ENCODE measurements at places on chromosomes 6 and 20.
A peak's percentile ranks its signal among the peaks of the same experiment; 100 is the strongest.

DNA sequence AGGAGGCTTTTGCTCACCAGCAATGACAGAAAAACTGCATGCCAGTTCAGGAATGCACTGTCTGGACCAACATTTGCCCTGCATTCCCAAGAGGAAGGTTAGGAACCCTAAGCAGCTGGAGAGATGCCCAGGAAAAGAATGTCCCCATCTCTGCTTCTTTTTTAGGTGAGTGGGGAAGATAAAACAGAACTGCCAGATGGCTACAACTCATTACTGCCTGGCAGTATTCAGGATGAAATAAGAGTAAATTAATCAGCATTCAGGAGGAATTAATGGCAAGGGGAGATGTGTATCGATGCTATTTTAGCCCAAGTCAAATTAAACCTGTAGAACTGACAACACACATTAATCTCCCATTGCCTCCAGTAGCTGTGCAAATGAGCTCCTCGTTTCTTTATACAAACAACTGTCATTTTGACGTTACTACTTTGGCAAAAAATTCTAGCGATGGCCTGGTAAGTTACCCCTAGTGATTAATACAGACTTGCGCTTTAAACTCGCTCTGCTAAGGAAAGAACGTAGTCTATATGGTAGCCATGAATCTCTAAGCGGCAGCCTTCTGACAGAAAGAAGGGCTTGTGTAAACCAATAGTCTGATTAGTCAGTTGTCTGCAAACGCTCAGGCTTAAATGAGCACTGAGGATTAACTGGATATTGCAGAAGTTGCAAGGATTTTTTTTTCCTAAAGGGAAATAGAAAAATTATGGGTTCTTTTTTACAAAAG lies 16.7 kb upstream of the SMLR1 start:
- DNase-seq: no peak

GRCh38 chr20:46293084-46293483 lies 15.2 kb downstream of the CDH22 start:
- DNase-seq: peak; percentile 25

DNA sequence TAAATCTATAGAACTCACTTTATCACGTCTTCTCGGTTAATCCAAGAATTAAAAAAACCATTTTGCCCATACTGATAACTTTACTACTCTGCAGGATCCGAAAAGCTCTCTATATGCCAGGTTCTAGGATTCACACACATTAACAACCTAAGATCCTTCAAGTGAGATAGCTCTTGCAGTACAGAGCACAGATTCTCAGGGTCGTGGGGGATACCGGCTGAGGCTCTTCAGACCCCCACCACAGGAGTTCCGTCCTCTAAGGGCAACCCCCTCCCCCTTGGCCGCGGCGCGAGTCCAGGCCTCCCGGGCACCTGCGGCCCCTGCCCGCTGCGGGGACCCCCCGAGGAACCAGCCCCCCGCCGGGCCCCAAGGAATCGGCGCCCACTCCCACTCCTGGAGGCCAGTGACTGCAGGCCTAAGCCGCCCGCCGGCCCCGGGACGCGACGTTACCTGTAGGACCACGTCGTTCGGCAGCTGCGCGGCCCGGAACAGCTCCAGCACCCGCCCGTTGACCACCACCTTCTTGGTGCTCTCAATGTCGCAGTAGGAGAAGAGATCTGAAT lies 892 bp downstream of the REPS1 start:
- DNase-seq: peak; percentile 14

DNA sequence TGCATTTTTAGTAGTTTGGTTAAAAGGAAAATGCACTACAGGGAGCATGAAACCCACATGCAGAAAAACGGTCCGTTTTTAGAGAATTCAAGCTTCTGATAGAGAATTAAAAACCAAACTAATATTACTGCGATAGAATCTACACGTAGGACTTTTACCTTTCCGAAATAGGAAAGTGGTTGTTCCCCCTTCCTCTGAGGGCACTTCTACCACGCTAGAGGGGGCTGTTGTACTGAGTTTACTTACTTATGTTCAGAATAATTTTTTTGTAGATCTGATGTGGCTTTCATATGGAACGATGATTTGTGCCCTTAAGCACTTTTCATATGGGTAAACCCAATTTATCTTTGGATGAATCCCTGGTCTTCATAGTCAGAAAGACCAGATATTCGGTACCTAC lies 264.3 kb upstream of the PLN start:
- DNase-seq: peak; percentile 14

DNA sequence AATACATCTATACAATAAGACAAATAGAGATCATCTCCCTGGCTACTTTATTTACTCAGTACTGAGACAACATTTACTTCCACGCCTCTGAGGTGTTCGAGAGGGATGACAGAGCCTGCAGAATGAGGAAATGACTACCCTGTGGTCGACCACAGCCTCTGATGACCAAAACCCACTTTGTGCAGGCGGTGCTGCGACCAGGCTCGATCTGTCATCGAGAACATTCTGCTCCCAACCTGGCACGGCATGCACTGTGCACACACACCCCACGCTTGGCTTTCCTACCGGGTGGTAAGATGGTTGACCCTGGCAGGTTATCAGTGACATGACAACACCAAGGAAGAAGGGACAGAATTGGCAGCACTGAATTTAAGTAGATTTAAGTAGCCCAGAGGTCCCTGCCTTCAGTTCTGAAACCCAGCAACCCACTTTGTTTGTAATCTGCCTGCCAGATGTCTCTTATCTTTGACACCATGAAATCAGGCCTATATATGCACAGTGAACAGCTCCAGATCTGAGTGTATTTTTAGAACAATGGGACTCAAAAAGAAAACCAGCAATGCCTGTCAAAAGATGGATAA lies 42.6 kb downstream of the TTI1 start:
- DNase-seq: no peak

GRCh38 chr20:51198876-51199523 lies 176.1 kb upstream of the KCNG1 start:
- no peak for DNase-seq

GRCh38 chr6:16322666-16323312 lies 84.4 kb downstream of the GMPR start:
- DNase-seq: no peak

DNA sequence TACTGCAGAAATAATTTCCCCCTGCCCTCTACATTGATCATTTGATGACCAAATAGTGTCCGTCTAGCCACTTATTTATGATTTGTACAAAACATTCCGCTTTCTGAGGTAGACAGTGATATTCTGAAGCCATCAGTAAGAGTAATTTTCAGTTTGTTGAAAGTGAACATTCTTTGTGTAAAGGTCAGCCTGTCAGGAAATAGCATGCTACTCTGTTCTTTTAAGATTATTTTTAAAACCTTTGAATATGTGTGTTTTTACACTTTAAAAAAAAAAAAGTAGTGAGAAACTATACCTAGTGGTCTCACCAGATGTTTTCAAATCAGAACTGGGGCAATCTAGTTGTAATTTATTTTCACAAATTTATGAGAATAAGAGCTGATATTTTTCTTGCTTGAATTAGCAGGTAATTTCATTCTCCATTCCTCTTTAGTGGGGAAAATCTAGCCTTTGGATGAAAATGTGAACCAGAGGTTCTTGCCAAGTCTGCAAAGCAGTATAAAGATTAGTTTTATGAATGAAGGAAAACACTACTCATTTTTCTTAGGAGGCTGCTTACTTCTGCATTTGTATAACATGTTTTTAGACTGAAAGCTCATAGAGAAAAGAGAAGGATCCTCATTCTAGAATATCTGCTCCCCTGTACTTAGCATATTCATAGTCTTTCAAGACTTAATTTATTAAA lies 12.1 kb upstream of the REV3L start:
- DNase-seq: no peak

DNA sequence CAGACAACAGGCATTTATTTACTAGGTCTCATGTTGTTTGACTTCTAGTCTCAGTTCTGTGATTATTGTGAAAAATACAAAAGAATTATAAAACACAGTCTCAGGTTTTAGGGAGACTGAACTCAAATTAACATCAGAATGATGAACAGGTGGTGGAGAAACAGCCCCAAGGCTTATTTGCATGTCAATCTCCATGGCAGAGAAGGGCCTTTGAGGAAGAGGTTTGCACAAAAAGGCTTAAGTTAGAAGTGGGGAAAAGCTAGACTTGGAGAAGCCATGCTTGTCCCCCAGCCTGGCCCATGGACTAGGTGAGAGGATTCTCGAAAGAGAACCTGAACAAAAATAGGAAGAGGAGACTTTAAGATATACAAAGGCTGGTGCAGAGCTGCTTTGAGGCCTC lies 183.3 kb downstream of the EDN1 start:
- no peak for DNase-seq

DNA sequence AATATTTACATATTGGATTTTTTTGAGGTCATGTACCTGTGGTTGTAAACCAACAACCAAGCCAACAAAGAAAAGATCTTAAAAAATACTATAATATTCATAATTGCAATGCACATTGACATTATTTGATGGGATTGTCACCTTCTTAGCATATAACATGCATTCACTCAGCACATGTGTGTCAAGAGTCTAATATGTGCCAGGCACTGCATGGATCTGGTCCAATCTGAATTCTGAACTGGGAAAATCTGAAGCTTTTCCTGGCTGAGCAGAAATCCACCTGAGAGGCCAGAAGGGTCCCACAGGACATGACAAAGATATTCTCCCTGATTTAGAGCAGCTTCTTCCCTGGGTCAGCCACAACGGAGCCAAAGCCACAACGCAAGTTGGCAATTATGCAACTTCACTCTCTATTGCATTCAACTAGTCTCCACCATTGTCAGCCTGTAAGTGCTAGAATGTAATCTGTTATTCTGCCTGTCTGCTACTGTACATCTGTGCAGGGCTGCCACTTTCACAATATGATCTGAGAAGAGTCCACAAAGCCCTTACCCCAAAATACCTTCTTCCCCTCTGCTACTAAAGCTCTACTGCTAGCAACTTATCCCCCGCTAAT lies 17.0 kb upstream of the DDO start:
- DNase-seq: no peak

DNA sequence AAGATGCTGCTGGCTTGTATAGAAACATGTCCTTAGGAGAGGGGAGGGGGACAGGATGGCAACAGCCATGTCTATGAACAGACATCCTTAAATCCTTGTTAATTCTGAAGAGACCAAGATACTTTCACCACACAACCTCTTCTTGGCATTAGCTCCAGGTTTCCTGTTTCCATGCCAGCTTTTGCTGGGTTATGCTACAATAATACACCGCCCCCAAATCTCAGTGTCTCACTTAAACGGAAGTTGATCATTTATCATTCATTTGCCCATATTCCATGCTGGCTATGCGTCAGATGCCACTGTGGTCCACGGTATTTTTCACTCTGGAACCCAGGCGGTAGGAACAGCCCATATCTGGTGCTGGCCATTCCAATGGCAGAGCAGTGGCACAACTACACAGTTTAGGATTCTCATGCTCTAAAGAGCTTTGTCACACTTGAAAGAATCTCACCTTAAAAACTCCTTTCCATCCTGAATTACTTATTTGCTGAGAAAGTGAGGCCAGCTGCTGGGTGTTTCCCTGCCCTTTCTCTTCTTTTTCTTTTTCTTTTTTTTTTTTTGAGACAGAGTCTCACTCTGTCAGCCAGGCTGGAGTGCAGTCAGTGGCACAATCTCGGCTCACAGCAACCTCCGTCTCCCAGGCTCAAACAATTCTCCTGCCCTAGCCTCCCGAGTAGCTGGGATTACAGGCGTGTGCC lies 3.7 kb upstream of the RNASET2 start:
- no peak for DNase-seq

DNA sequence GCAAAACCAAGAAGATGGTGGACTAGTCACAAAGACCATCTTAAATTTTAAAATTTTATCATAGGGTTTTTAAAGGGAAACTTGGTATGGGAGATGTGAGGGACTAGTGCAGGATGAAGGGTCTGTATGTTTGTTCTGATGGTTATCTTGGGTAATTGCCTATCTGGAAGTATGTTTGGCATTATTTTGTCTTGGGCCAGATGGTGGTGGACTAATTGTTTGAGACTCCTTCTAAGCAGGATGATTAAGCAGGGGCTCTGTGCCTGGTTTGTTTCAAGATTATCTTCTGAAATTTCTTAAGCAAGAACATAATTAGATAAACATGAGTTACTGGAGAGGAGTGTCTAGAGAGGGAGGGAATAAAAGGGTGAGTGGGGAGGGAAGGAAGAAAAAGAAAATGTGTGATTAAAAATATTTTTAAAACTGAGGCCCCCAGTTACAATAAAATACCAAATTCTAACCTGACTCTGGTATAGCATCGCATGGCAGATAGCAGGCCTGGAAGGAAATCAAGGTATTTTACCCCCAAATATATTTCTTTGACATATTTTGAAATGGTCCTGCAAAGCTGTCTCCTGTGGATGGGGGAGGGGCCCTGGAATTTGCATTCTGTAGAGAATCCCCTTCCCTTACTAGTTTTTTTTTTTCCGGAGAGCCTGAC lies 49.9 kb upstream of the FAM184A start:
- DNase-seq: no peak

DNA sequence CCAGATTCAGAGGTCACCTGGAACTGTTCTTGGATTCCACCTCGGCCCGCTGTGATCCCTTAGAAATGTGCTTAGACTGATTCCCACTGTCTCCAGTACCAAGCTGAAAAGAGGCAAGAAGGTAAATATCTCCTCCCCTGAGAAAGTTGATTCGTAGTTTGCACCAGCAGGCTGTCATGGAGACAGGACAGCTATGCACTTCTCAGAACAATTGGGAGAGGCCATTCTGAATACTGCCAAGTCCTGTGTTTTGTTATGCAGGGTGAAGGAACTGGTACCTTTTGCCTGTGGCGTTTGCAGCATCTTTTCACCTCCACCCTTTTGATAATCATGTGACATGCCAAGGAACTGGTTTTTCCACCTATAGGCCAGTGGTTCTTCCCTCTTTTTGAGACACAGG lies 58.2 kb upstream of the RNGTT start:
- DNase-seq: no peak

GRCh38 chr20:8077137-8077466 lies 55.0 kb upstream of the PLCB1 start:
- DNase-seq: no peak

DNA sequence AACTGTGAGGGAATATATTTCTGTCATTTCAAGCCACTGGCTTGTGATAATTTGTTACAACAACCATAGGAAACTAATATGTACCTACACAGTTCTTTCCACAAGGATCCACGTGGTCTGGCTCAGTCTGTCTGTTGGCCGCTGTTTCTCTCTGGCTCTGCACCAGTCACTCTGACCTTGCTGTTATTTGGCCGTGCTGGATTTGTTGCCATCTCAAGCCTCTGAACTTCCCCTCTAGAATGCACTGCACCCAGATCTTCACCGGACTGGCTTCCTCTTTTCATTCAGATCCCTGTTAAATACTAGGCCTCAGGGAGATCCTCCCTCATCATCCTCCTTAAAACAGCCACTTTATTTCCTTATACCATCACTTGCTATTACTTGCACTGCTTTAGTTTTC lies 446.8 kb downstream of the TFAP2B start:
- no peak for DNase-seq

DNA sequence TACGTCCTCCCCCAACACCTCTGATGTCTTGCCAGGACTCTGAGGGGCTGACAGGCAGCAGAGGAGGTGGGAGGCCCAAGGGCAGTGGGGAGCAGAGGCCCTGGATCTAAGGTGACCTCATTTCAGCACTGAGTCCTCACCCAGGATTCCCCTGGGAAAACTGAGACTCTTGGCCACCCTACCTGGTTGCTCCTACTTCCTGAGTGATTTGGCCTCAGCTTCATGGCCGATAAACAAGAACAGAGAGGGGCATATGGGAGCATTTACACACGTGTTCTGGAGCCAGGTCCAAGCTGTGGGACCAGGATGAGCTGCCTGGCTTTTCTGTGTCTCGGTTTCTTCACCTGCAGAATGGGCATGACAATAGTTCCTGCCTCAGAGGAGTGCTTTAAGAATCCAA lies 133.8 kb downstream of the ANKRD60 start:
- no peak for DNase-seq
